Activated gamma-delta T cell (primary cell): ENCODE measurements at places on chromosomes 5 and 9.
A peak's percentile ranks its signal among the peaks of the same experiment; 100 is the strongest.

DNA sequence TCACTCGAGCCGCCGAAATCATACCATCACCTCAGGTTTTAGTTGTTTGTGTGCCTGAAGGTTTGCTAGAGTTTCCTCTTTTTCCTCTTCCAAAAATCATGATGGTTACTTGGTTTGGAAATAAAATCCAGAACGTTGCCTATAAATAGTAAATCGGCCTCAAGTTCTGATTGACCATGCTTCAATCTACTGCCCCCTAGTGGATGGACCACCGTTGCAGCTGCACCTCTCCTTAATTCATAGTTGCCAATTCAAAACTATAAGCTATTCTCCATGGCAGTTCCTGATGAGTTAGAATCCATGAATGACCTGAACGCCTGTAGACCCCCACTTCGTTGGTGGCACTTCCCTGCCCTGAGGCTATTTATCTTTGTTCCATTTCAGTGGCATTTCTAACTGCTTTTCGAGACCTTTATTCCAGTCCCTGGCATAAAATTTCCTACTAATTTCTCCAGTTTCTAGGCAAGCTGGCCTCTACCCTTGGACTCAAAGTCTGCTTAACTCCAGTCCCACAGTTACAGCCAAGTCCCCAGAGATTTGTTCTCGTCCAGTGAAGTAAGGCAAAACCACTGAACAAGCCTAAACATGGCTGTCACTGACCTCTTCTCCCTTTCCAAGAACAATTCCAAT, 422.6 kb downstream of the EFNA5 start:
- no peak for DNase-seq

DNA sequence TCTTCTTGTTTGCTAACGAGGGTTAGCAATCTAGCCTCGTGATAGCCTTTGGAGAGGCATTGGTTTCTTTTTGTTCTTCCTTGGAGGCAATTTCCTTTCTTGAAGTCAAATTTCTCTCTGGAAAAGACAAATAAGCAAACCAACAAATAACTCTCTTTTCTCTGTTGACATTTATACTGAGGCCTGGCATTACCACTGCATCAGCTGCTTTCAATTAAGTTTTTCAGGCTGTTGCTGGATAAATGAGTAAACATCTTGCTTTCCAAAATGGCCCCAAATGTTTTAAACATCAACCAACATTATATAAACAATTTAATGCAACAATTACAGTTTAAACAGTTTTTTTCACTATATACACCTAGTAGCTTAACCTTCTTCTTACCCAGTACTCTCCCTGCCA, 264.4 kb downstream of the HTR1A start:
- no peak for DNase-seq

GRCh38 chr9:76906647-76906975, 697 bp upstream of the PRUNE2 start:
- no peak for DNase-seq

DNA sequence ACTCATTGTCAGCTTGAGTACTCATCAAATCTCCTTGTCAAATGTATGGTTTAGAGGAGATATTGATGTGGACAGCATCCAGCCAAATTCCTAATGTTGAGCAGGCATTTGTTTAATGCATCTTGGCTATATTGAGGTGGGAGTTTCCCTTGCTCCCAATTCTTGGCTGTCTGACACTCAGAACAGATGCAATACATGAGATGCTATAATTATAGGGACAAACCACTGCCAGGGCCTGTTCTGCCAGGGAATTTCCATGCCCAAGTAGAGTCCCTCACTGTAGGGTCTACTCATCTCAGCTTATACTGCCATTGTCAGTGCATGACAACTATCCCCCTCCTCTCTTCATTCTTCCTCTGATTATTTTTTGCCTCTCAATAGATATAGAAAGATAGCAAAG, 392.0 kb upstream of the KCNN2 start:
- no peak for DNase-seq

DNA sequence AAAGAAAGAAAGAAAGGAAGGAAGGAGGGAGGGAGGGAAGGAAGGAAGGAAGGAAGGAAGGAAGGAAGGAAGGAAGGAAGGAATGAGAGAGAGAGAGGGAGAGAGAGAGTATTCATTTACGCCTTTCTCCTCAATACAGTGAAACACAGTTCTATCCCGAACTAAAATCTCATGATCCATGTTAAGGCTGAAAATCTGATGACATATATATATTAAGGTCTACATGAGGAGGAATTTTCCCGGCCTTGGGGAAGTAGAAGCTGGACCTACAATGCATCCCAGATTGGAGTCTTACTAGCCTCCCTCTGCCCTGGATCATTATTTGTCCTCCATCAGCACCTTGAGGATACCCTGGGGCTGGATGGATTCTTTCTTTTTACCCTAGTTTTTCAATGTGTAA, 95.1 kb upstream of the DAPK1 start:
- DNase-seq, result no peak

DNA sequence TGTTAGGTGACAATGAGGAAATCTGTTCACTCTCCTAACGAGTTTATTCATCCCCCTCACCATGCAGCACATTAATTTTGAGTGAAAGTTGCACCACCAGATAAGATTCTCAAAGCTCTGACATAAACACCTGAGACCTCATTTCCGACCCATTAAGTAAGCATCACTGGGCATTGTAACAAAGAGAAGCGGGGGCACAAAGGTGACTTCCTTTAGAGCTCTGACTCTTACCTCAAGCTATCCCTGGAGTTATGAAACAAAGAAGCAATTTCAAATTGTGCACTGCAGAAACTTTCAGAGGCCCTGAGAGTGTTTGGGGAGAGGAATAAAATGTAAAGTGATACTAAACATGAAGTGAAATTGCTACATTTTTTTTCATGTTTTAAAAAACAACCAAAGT, 29.5 kb downstream of the C5orf15 start:
- no peak for DNase-seq

DNA sequence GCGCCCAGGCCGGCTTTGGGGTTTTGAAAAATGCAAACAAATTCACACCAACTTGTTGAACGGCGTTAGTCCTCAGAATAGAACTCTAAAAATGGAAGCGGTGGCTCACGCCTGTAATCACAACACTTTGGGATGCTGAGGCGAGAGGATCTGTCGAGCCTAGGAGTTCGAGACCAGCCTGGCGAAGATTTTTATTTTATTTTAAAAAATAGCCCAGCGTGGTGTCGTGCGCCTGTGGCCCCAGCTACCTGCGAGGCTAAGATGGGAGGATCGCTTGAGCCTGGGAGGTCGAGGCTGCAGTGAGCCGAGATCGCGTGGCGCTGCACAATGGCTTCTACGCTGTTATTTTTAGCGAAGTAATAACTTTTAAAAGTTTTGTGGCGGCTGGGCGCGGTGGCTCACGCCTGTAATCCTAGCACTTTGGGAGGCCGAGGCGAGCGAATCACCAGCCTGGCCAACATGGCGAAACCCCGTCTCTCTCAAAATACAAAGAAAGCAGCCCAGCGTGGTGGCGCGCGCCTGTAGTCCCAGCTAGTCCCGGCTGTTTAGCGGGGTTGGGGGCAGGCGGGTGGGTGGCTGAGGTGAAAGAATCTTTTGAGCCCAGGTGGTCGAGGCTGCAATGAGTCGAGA, 694 bp upstream of the PLIN2 start:
- peak; percentile 17 for DNase-seq

DNA sequence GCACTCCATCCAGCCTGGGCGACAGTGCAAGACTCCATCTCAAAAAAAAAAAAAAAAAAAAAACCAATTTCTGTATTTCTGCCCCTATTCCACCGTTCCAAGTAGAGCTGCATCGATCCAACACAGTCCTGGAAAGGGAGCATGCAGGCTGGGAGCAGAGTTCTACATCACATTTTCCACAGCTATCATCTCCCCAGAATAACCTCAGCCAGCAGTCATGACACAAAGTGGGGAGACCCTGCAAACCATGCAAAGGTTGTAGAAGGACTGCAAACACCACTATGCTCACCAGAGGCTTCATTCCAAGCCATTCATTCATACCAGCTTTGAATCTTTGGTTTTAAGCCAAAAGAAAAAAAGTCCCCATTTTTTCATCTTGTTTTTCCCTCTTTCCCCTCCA, 20.8 kb upstream of the ZNF354A start:
- no peak for DNase-seq
